ENCODE measurements at places on chromosomes 16 and 17.

- no peak for DNase-seq
These were observed 517.2 kb downstream of the RBFOX1 start for GRCh38 chr16:7849841-7850240.

DNA sequence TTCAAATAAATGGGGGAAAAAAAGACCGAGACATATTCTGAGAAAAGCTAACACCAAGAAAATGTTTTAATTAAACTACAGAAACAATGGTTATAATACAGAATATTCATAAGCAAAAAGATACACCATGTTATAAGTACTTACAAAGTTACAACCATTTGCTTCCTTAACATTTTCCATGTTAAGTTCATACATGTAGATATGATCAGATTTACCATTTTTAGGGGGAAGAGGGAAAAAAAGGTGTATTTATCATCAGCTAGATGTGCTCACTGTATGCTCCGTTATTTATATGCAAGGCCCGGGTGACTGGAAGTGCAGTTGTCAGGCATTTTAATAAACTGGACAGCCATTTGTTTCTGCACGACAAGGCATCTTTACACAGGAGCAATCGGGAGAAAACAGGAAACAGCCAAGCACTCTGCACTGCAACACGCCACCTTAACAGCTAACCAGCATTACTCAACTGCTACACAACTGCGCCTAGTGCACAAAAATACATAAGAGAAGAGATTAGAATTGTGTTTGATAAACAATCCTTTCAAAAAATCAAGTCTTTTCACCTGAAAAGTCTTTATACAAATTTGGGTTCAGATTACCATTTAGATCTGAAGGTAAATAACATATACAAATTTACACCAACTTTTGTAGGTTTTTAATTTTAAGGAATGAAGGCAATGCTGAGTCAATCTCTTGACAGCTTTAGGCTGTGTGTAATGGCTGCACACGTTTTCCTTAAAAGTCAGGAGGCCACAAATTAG, 2.9 kb downstream of the SRSF2 start:
- no peak for DNase-seq

GRCh38 chr17:77189148-77189547, 48.4 kb downstream of the SEC14L1 start:
- DNase-seq = no peak

DNA sequence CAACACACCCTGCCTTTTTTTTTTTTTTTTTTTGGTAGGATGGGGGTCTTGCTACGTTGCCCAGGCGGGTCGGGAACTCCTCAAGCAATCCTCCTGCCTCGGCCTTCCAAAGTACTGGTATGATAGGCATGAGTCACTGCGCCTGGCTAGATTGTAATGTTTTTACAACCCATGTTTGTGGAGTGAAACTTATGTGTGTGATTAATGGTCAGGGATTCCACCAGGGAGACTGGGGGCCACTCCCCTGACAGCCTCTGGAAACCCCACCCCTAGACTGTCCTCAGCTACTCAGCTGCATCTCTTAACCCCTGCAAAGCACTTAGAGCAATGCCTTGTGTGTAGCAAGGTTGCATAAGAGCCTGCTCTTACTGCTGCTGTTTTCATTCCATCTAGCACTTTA, 220.5 kb downstream of the PARN start:
- DNase-seq = no peak

- no peak for DNase-seq
These were observed 74.1 kb downstream of the NT5M start for GRCh38 chr17:17377071-17377967.

- DNase-seq = no peak
These were observed 146.5 kb downstream of the MRM1 start for GRCh38 chr17:36747861-36748260.

DNA sequence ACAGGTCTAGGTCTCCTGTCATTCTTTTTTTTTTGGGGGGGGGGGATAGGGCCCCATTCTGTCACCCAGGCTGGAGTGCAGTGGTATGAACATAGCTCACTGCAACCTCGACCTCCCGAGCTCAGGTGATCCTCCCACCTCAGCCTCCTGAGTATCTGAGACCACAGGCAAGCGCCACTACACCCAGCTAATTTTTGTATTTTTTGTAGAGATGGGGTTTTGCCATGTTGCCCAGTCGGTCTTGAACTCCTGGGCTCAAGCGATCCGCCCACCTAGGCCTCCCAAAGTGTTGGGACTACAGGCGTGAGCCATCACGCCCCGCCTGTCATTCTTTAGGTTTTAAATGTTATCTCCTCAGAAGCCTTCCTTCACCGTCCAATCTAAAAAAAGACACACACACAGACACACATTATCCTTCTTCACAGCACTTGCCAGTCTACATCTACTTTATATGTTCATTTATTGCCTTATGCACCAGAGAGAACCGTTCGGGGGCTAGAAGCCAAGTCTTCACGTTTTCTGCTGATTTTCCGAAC, 694 bp downstream of the MRPL27 start:
- DNase-seq = no peak

DNA sequence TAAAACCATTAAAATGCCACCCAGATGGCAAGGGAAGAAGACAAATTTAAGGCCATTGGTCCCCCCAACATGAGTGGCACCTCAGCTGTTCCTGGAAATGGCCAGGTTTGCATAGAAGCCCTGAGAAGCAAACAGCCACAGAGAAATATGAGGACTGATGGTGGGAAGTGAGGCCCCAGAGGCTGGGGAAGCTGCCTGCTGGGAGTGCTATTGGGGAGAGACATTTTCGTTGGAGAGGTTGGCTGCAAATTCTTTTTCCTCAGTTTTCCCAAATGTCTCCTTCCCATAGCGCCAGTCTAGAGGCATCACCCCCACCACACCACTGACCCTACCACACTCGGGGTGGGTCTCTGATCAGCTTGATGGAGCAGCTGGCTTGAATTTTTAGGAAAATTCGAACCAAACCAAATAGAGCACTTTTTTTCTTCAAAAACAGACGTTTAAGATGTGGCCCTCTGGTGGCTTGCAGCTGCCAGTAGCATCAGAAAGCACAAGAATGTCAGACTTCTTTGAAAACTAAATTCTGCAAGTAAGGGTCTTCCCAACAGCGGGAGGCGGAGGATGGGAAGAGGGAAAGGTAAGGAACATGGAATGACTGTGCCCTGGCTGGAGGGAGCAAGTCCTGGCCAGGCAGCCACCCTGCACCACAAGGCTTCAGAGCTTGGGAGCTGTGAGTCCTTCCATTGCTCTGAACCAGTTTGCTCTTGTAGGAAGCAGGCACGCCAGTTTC, 13.2 kb upstream of the SLC12A3 start:
- no peak for DNase-seq

Data from T-helper 17 cell (primary cell).